ENCODE measurements at places on chromosomes 11 and 22.

DNA sequence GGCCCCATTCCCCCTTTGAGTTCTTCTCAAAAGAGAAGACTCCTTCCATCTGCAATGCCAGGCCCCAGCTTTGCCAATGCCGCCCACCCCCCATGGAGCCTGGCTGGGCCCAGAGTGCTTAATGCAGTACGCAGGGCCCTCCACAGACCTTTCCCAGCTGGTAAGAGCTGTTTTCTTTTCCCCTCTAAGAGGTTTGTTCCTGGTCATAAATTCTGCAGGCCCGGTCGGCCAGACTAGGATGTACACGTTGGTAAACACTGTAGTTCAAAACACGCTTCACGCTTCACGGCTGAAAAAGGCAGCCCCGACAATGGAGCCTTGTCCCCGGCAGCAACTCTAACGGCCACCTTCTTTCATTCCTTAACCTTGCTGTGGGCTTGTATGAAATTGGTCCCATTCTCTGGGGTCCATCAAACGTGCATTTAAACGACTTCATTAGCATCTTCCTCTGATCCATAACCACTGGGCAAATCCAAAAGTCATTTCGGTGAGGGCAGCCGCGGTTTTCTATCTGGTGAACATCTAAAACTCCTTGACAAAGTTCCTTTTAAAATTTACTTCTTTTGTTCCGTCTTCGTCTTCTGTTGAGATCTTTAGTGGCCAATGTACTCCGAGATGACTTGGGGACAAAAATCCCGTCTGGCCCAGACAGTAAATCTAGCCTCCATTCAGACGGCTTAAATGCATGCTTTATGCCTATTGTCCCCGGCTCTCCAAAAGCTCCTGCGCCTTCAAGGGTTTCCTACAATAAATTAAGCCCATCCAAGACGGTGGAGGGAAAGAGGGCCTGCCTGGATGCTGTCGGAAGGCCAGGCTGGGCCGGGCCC, 60.0 kb upstream of the MYEOV start:
- DNase-seq: no peak

GRCh38 chr22:39284142-39284980, 35.1 kb downstream of the RPL3 start:
- no peak for DNase-seq

DNA sequence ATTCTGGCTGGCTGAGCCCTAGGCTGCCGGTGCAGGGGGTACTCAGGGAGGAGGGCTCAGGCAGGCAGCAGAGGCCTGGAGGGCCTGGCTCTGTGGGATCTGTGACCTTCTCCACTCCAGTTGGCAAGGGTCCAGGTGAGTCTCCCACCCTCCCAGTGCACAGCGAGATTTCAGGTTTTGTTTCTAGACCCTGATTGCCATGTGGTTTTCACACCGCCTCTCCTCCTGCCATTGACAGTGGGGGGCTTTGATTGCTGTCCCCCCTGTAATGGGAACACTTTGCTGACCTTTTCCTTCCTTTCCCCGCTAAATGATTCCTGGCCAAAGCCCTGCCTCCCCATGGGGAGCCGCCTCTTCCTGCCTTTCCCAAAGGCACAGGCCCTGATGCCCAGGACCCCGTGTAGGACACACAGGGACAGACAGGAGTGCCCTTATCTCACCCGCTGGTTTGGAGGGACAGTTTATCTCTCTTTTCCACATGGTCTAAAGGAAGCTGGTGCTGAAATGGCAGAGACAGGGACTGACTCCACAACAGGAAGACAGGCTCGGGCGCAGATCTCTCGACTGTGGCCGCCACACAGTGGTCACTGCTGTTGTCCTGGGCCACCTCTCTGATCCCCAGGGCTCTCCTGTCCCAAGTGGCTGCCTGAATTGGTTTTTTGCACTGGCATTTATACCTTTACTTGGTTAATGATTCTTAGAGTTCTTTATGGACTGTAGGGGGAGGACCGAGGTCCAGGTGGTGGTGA, 43.4 kb downstream of the BCR start:
- DNase-seq: no peak

DNA sequence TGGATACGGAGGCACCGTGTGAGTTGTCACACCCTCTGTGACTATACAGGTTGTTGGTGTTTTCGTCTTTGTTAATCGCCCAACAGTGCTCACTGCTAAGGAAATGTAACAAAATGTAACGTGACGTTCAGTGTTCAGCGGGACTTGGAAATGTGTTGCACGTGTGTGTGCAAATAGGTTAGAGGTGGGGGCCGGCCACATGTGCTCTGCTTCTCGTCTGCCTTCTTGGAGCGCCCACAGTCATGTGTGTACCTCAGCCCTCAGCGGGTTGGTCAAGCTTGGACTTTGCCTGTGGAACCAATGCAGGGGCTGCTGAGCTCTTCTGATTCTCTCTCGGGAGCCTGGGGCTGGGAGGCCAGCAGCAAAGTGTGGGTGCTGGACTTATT, 7.4 kb upstream of the SMIM38 start:
- DNase-seq: no peak

DNA sequence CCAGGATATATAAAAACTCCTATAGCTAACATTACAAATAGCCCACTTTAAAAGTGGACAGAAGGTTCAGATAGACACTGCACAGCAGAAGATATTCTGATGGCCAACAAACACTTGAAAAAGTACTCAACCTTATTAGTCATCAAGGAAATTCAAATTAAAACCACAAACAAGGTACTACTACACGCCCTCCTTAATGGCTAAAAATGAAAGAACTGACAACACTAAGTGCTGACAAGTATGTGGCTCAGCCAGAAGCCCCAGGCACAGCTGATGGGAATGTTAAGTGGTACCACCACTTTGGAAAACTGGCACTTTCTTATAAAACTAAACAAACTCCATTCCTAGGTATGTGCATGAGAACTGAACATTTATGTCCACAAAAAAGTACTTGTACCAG, 320.1 kb downstream of the TBC1D22A start:
- DNase-seq: no peak

- no peak for DNase-seq
These were observed 1018.3 kb downstream of the DLG2 start for GRCh38 chr11:84608837-84609196.

- peak; percentile 73 for DNase-seq
These were observed at the start of gene AHNAK for GRCh38 chr11:62546244-62546928. Gene AHNAK, minus strand, starts transcription at chr11:62546806. Its CDS starts 10,708 bp downstream, at chr11:62536098.

GRCh38 chr22:47149976-47150375, 387.5 kb downstream of the TBC1D22A start:
- DNase-seq: no peak

DNA sequence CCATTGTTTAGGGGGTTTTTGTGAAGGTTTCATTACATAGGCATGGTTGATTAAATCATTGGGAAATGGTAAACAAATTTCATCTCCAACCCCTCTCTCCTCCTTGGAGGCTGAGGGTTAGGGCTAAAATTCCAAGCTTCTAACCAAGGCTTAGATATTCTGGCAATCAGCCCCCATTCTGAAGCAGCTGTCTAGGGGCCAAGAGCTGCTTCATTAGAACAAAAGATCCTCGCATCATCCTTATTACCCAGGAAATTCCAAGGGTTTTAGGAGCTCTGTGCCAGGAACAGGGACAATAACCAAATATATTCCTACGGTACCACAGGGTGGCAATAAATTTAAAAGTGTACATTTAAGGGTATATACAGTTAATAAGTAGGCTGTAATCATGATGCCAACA, 22.5 kb upstream of the EED start:
- no peak for DNase-seq

DNA sequence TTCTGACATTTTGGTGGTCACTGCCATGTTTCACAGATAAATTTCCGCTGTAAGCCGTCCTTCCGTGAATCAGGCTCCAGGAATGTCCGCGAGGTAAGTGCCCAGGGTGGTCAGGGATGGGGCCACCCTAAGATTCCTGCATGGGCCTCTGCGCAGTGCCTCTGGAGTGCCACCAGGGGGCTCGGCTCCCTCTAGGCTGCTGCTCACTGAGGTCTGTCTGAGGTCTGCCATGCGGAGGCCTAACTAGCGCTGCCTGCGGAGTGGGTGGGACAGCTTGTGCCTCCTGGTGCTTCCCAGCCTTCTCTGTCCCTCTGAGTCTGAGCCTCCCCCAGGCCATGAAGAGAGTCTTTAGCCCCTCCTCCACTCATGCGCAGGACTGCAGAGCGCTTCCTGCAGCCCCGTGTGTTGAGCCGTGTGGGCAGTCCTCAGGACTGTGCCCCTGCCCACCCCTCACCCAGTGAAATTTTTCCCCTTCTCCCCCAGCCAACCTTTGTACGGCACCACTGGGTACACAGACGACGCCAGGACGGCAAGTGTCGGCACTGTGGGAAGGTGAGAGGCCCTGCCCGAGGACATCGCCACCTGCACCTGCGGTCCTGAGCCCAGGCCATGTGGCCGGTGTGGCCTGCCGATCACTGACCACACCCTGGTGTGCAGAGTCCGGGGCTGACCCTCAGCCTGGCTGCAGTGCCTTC, 11.9 kb upstream of the MDK start:
- DNase-seq: no peak

- DNase-seq: no peak
These were observed 14.7 kb downstream of the KCNQ1OT1 start for GRCh38 chr11:2685051-2685450.

- no peak for DNase-seq
These were observed 1240.1 kb downstream of the LRRC4C start for GRCh38 chr11:40219401-40219800.

- no peak for DNase-seq
These were observed 7.0 kb upstream of the MSANTD2 start for GRCh38 chr11:124807201-124807600.

DNA sequence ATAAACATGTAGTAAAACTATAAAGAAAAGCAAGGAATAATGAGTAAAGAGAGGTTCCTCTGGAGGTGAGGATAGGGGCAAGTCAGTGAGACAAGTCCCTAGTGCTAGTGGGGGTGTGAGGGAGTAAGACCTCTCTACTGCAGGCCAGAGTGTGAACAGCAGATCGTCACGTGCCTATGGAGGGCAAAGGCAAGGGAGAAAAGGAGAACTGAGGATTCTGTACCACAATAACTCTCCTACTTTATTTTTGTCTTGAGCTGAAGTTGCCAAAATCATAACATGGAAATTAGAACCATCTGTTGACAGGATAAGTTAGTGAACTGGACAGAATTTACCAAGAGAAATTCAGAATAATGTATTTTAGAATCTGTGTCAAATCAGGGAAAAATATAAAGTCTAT, 77.6 kb downstream of the ENTHD1 start:
- peak; percentile 38 for DNase-seq

GRCh38 chr11:69151836-69152235, 3.9 kb upstream of the SMIM38 start:
- DNase-seq: no peak

DNA sequence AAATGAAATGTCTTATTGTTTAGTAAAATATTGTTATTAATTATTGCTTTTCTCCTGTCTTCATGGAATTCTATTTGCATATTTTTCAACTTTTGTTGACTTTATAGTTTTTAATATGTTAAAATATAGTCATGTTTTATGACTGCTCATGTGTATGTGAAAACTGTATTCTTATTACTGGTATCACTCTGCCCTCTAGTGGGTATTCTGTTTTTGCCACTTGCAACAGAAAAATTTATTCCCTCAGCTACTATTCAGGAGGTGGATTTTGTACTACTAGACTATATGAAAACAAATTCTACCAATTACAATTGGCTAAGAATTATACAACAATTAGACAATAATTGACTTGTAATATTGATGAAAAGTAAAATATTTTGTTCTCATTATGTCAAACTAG, 45.0 kb downstream of the OR4C6 start:
- no peak for DNase-seq

DNA sequence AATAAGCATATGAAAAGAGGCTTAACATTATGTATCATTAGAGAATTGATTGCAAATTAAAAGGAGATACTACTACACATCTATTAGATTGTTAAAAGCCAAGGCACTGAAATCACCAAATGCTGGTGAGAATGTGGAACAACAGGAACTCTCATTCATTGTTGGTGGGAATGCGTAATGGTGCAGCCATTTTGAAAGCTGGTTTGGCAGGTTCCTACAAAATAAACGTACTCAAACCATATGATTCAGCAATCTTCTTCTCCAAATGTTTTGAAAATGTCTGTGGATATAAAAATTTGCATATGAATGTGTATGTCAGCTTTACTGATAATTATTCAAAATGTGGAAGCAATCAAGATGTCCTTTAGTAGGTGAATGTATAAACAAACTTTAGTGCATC, 176.4 kb upstream of the PLET1 start:
- no peak for DNase-seq

DNA sequence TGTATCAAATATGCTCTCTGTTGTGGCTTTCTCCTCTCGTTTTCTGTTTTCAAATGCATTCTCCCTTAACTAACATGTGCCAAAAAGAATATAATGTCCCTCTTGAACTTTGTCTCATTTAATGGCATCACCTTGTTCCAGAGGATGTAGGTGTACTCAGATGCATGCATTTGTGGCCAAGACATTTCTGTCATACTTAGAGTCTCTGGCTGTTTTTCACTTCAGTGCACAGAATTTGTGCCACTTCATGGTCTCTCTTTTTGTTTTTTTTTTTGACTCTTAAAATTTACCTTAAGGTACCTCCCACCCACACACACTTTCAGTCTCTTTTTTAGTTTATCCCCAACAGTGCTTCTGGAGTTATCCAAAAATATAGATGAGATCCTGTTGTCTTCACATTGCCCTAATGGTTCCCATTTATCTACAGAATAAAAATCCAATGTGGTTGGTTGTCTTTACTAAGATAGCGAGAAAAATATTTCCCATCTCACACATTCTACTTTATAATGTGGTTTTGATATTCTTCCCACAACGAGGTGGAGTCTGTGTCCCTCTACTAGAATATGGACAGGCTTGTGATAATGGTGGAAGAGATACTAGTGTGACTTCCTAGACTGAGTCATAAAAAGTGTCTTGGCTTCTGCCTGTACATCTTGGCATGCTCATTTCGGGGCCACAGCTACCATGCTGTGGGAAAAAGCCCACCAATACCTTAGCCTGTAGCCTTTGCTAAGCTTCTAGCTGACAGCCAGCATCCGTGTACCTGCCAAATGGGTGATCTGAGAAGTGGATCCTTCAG, 125.8 kb downstream of the DDX10 start:
- DNase-seq: no peak

DNA sequence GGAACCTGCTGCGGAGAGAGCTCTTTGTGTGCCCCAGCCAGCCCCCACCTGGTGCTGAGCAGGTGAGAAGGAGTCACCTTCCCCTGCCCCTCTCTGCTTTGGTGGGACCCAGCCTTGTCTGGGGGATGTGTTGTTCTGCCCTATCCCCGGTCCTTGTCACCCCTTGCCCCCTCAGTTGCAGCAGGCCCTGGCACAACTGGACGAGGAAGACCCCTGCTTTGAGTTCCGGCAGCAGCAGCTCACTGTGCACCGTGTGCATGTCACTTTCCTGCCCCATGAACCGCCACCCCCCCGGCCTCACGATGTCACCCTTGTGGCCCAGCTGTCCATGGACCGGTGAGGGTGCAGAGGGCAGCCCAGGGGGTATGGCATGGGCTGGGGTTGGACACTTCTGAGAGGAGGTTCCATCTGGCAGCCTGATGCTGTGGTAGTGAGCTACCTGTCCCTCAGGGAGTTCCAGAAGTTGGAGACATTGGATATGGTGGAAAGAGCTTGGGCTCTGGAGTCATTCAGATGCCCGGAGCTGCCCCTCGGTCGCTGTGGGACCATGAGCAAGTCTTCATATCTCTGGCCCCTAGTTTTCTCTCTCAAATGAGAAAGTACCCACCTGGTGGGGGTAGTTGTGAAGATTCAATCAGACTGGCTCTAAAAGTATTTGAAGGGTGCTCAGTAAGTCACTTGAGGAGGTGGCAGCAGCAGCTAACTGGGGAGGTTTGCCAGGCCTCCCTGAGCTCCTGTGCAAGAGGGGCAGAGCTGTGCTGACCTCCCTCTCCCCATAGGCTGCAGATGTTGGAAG, 4.3 kb downstream of the LARGE2 start:
- DNase-seq: no peak

- DNase-seq: peak; percentile 94
These were observed 3.0 kb upstream of the MYBPC3 start for GRCh38 chr11:47355283-47356128.
